ENCODE measurements at places on chromosomes 11 and 22.
A peak's percentile ranks its signal among the peaks of the same experiment; 100 is the strongest.

- peak; percentile 48 for DNase-seq
Observed at GRCh38 chr11:118939953-118940598, 14.3 kb upstream of the BCL9L start.

DNA sequence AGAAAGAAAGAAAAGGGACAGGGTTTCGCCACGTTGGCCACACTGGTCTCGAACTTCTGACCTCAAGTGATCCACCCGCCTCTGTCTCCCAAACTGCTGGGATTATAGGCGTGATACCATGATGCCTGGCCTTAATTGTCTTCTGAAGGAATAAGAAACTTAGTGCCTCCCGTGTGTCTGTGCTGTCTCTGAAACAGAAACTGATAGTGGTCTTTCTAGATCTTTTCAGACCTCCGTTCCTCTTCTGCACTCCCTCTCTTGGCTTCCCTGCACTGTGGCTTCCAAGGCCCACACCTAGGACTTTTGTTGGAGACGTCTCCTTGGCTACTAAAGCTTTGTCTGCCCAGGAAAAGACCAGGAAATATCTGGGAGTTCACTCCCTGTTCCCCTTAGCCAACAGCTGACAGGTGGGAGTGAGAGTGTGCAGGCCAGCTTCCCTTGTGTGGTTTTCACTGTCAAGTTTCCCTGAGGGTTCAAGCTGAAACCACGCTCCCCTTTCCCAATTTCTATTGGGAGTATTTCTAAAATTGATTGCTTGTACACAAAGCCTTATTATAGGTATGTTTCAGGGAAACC, 10.1 kb upstream of the HTR3B start:
- no peak for DNase-seq

- DNase-seq: peak; percentile 7
Observed at GRCh38 chr11:2190657-2191471, 19.2 kb upstream of the TH start.

DNA sequence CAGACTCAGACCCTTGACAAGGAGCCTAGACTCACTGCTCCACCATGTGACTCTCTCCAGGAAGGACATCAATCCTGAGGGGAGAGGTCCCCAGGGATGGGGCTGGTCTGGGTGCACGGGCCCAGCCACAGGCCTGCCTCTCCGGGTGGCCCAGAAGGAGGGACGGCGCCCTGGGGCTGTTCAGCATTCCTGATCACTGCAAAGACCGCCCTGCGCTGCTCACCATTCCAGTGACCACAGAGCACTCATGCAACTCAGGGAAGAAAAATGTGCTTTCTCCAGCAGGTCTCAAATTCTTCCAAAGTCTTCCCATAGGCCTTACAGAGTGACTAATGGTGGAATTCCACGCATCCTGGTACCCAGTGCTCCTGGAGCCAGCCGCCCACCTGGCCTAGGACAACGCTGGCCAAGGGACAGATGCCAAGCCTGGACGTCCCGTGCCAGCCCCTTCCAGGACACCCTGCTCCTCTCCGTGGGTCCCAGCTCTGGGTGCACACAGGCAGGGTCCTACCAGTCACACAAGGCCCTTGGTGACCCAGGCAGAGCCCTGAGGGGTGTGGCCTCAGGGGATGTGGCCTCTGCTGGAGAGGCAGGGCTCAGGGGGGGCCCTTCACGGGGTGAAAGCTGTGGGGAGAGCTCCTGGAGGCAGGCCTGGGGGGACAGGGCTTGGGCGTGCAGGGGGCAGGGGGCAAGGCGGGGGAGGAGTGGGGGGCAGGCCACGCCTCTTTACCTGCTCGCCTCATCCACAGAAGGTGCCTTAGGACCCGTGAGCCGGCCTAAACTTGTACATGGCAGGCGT, 178.8 kb downstream of the IGLL1 start:
- DNase-seq: no peak

- no peak for DNase-seq
Observed at GRCh38 chr11:122246874-122247273, 130.9 kb upstream of the BLID start.

- DNase-seq: no peak
Observed at GRCh38 chr11:19472679-19473078, 231.9 kb upstream of the E2F8 start.

- peak; percentile 59 for DNase-seq
Observed at GRCh38 chr11:68962527-68963250, 18.1 kb downstream of the MRGPRD start.

GRCh38 chr11:115918576-115918975, 414.4 kb upstream of the CADM1 start:
- DNase-seq: no peak

- DNase-seq: no peak
Observed at GRCh38 chr11:95991101-95991500, 67.2 kb upstream of the MTMR2 start.

GRCh38 chr22:22022947-22023534, 40.5 kb upstream of the TOP3B start:
- no peak for DNase-seq

- DNase-seq: no peak
Observed at GRCh38 chr22:23970816-23971486, 3.3 kb downstream of the DDT start.

Data from CD4-positive, alpha-beta T cell treated with Interleukin-17A for 1 hour (primary cell).